ENCODE measurements at places on chromosomes 7 and 10. TPM values are rescaled to one million over a fixed set of nuclear protein-coding genes. Genes with fewer than 3 reads are reported as not detected.

The CASP7 gene
- 71.8 TPM for total RNA-seq

The C10orf53 gene
- total RNA-seq = not detected

The TPST1 gene
- total RNA-seq = 38.5 TPM

The BCL7B gene
- total RNA-seq = 18.5 TPM

The FEZF1 gene
- not detected for total RNA-seq

The SLC26A4 gene
- 8.0 TPM for total RNA-seq

The DGKI gene
- 3.9 TPM for total RNA-seq

The UNC5B gene
- total RNA-seq = 12.1 TPM

The C10orf105 gene
- under 0.01 TPM for total RNA-seq

The TEX36 gene
- total RNA-seq = not detected

The PARD3 gene
- total RNA-seq = 54.7 TPM

The VWA2 gene
- not detected for total RNA-seq

The TMEM139 gene
- total RNA-seq = 0.17 TPM

The EZH2 gene
- 18.1 TPM for total RNA-seq

The CLCN1 gene
- total RNA-seq = not detected

The LRRC4 gene
- 1.0 TPM for total RNA-seq

The SPDYE5 gene
- not detected for total RNA-seq

The TMEM236 gene
- 0.17 TPM for total RNA-seq

The TMEM196 gene
- total RNA-seq = not detected

The VKORC1L1 gene
- total RNA-seq = 24.3 TPM

The HPS1 gene
- 32.7 TPM for total RNA-seq

The SAMD9L gene
- 27.7 TPM for total RNA-seq

The GBX1 gene
- not detected for total RNA-seq

The LBX1 gene
- not detected for total RNA-seq

The MPP7 gene
- total RNA-seq = 6.8 TPM

The CEP55 gene
- total RNA-seq = 18.9 TPM

The GIMAP7 gene
- total RNA-seq = 145 TPM

The AP1S1 gene
- 115 TPM for total RNA-seq

The TEX47 gene
- not detected for total RNA-seq

The MYL10 gene
- total RNA-seq = not detected

The CCDC3 gene
- total RNA-seq = 1.4 TPM
